Stimulated activated CD4-positive, alpha-beta T cell treated with anti-CD3 and anti-CD28 coated beads, TNF-alpha, amount 100 ng/mL, for 24 hours (primary cell): ENCODE measurements at places on chromosomes 3 and 15.

- no peak for DNase-seq
Measured at GRCh38 chr3:42216302-42216701, 49.7 kb downstream of the CCK start.

- DNase-seq, result no peak
Measured at GRCh38 chr3:88188436-88188835, 38.7 kb downstream of the C3orf38 start.

GRCh38 chr15:70762469-70763119 lies 764 bp downstream of the UACA start:
- no peak for DNase-seq

- DNase-seq, result no peak
Measured at GRCh38 chr15:86432861-86433260, 353.2 kb downstream of the AGBL1 start.

GRCh38 chr3:46082849-46083248 lies 55.6 kb upstream of the XCR1 start:
- DNase-seq, result no peak

GRCh38 chr3:56593455-56594158 lies 36.6 kb downstream of the CCDC66 start:
- DNase-seq, result peak; percentile 24

DNA sequence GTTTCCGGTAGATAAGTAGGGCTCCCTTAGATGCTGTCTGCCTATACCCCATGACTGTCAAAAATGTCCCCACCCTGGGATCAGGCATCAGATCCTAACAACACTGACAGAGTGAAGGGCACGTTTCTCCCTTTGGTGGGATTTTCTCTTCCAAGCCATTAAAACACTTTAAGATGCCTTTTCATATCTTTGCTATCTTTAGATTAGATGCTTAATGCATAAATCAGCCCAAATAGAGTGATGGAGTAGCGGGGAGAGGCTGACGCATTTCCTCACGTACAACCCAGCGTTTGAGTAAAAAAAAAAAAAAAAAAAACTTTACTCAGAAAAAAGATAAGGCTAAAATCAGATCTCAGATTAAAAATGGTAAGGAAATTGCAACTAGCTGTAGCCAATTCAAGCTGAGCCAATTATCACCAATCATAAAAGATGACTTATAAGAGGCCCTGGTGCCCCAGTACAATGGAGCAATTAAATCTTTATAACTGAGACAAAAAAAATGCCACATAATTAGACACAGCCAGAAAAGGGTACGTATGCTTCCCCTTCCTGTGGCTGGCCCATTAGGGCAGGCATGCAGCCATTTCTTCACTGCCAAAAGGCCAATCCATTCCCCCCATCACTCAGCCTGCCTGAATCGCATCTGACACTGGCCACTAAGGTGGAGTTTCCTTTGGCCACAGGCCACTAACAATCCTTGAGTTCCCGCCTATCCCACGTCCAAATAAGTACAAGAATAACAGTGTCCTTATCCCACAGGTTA lies 45.0 kb downstream of the RFTN1 start:
- DNase-seq, result no peak

DNA sequence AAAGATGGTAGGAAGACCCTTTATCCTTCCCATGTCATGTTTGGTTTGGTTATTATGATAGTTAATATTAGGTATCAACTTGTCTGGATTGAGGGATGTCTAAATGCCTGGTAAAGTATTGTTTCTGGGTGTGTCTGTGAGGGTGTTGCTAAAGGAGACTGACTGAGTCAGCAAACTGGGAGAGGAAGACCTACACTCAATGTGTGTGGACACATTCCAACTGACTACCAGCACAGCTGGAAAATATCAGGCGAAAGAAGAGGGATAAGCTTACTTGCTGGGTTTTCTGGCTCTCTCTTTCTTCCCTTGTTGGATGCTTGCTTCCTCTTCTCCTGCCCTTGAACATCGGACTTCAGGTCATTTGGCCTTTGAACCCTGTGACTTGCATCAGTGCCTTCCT lies 1227.6 kb upstream of the EPHA6 start:
- no peak for DNase-seq

GRCh38 chr3:168161696-168162095 lies 66.0 kb upstream of the GOLIM4 start:
- no peak for DNase-seq

DNA sequence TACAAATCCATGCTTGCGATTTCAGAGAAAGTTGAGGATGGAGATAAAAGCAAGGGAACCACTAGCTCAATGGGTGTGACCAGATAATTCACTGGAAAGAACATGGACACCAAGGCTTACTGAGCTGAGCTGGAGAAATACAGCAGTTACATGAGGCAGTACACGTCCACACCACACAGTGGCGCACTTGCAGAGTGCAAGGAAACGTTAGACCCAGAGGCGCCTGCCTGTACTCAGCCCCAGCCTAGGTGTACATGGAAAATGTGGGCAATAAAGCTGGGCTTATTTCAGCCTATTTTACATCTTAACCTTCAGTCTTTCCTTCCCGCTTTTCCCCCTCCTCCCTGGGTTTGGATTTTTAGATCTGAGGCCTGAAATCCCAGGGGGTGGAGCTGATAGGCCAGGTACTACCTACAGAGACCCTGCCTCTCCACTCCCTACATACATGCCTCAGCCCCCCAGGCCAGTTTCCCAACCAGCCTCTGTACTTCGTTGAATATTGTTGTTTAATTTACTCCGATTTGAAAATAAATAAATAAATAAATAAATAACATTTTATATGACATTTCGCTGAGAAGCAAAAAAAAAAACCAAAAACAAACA lies 60.1 kb downstream of the PCOLCE2 start:
- peak; percentile 29 for DNase-seq

- DNase-seq, result no peak
Measured at GRCh38 chr3:173109143-173109542, 31.9 kb downstream of the SPATA16 start.

DNA sequence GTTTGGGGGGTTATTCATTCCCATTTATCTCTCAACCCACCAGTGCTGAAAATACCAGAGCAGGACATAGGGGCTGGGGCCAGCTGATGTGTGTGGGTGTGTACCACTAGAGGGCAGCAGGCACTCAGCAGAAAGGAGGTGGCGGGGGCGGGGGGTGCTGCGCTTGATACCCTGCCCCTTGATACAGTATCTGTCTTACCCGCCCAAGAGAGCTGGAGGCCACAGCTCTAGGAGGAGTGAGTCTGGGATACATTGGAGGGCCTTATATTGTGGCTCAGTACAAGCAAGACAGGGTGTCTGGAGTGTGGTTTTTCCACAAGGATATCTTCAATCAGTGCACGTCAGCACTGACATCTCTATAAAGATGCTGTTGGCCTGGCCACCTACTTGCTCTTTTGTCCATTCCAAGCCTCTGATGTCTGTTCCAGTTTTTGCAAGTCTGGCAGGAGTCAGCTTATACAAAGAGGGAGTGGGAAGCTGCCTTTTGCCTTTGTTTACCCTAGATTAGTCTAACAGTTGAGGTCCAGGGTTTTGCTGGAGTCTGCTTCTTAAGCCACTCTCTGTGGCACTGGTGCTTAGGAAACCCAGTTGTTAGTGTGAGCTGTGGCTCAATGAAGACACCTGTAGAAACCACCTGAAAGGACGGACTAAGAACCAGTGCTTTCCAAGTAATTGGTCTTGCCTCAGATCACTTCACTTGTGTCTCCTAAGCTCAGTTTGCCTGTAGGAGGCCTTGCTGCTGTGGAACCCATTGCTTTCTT lies 1.5 kb upstream of the RBM15B start:
- no peak for DNase-seq

DNA sequence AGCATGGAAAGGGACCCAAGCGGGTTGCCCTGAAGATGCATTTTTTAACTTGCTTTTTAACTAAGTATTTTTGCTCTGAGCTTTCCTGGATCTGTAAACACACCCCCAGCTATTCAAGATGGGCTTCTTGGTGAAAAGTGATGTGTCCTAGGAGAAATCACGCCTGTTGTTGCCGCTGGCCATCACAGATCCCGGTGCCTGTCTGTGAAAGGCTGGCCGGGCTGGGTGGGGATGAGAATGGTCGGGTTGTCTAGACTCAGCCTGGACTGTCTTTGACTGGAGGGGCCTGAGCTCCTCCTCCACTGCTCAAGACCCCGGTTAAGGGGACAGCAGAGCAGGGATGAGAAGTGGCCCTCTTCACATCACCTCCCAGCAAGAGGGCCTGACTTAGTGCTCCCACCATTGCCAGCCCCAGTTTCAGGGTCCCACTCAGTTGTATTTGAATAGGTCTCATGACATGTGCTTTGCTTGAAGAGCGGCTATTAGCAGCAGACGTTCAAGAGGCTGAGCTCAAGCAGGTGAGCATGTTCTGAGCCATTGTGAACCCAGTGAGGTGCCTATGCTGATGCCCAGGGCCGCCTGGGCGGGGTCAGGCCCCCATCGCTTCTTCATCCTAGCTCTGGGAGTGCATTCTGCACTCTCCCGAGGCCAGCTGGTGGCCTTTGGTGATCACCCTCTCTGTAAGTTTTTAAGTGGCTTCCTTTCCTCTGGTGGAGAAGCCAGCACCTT lies 79.9 kb downstream of the IGF1R start:
- DNase-seq, result no peak

DNA sequence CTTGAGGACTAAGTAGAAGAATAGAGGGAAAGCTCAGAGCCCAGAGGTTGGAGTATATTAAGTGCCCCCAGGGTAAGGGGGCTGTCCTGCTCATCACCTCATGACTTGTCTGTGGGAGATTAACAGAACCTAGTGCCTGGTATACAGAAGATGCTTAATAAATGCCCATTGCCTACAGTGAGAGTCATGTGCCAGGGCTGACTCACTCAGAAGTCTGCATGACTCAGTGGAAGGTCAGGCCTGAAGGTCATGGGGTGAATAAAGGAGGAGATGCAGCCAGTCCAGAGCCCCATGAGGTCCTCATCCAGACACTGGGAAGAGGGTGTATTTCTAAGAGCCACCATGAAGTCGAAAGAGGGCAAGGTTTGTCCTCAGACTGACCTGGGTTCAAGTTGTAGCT lies 62.5 kb upstream of the TLE3 start:
- DNase-seq, result no peak

- DNase-seq, result no peak
Measured at GRCh38 chr15:95840004-95840403, 490.5 kb upstream of the NR2F2 start.

GRCh38 chr3:114351123-114351821 lies 57.4 kb downstream of the TIGIT start:
- no peak for DNase-seq

DNA sequence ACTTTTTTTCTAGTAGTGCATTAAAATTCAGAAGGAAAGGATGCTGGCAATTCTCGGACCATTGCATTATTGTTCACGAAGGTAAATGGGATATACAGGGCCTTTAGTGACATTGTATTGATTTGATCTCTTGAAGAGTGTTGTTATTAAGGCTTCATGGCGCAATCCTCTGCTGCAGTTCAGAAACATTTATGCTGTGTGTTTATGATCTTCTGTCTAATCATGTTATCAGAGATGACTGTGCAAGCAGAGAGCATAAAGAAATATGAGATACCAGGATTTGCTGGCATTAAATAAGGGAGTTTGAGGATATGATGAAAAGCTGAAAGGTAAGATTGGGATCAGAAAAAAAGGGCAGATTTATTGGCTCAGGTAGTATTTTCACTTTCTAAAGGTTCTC lies 180.6 kb downstream of the EPHA6 start:
- DNase-seq, result no peak

DNA sequence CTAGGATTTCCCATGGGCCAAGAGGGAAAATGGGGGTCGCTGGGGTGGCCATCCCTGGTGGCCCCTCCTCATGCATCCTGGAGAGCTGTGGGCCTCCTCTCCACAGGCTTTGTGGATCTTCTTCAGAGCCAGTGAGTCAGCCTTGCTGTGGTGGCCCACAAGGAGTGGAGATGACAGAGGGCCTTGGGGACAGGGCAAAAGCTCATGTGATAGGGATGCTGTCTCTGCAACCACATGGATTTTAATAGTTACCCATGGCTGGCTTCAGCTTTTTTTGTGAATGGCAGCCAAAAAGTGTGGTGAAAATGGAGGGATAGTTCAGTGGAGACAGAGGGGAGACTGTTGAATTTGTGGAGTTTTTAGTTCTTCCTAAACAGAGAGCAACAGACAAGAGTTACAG lies 1.2 kb downstream of the TF start:
- DNase-seq, result no peak

DNA sequence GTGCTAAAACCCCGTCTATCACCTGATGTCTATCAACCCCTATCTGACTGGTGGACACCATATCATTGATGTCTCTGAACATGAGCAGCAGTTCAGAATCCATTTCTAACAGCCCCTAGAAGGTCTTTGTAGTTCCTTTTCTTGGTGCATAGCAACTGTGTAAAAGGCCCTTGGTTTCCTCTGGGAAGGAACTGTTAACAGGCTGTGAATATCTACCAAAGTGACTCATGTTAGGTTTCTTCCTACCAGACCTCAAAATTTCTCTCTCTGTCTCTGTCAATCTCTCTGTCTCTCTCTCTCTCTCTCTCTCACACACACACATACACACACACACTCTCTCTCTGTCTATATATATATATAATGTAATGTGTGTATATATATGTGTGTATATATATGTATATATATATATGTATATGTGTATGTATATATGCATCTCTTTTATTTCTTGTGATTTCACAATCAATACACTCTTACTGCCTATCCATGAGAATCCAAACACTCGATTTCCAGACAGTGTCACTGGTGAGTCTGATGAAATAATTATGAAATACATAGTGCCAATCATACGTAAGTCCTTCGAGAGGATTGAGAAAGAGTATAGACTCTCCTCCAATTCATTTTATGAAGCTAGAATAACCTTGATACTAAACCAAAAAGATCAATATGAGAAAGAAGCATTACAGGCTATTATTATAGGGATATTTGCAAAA lies 335.9 kb upstream of the SLCO3A1 start:
- no peak for DNase-seq

GRCh38 chr15:40762919-40763800 lies 708 bp upstream of the GCHFR start:
- peak; percentile 53 for DNase-seq

- no peak for DNase-seq
Measured at GRCh38 chr15:36430726-36431265, 148.6 kb upstream of the CDIN1 start.

DNA sequence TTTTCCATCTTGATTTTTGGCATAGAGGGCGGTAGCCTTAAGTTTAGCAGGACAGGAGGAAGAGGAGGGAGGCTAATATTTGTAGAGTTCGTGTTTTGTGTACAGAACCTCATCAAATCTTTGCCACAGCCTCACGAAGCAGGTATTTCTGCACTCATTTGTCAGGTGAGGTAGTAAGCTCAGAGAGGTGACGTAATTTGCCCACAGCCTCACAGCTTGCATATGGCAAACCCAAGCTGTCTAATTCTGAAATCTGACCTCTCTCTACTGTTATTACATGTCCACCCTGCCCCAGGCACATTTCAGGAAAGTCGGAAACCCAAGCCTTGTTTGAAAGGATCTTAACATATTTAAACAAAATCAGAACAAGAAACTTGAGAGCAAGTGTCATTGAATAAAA lies 91.1 kb upstream of the TPM1 start:
- no peak for DNase-seq

DNA sequence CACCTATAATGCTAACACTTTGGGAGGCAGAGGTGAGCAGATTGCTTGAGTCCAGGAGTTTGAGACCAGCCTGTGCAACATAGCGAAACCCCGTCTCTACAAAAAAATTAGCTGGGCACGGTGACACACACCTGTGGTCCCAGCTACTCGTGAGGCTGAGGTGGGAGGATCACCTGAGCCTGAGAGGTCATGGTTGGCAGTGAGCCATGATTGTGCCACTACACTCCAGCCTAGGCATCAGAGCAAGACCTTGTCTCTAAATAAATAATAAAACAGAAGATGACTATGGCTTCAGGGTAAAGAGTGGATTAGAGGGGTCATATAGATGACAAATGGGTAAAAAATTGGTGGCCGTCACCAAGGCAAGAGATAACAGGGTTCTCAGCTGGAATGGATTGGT lies 3.1 kb downstream of the SLC25A38 start:
- DNase-seq, result no peak

- DNase-seq, result no peak
Measured at GRCh38 chr3:25945836-25946235, 155.9 kb downstream of the OXSM start.
